ENCODE measurements at places on chromosomes 1 and 21. TPM values are rescaled to one million over a fixed set of nuclear protein-coding genes. Genes with fewer than 3 reads are reported as not detected.

CCDC30 gene
- total RNA-seq, result 0.38 TPM

CD53 gene
- total RNA-seq, result not detected

UTS2 gene
- total RNA-seq, result not detected

KCNJ15 gene
- total RNA-seq, result 23.1 TPM

SPATA17 gene
- 0.45 TPM for total RNA-seq

USP24 gene
- total RNA-seq, result 24.7 TPM

NR5A2 gene
- not detected for total RNA-seq

TSPAN2 gene
- total RNA-seq, result not detected

LCE1B gene
- total RNA-seq, result not detected

KLF17 gene
- total RNA-seq, result 0.23 TPM

C1orf87 gene
- total RNA-seq, result not detected

C1orf122 gene
- 27.9 TPM for total RNA-seq

COL11A1 gene
- total RNA-seq, result 6.7 TPM

PLPP3 gene
- 26.1 TPM for total RNA-seq

FCRL5 gene
- not detected for total RNA-seq

LORICRIN gene
- not detected for total RNA-seq

KCNH1 gene
- total RNA-seq, result 0.12 TPM

MAP10 gene
- total RNA-seq, result 0.94 TPM

WLS gene
- total RNA-seq, result 61.0 TPM

MOB3C gene
- total RNA-seq, result 9.6 TPM

CLDN17 gene
- total RNA-seq, result not detected

RHEX gene
- total RNA-seq, result not detected

LDLRAD2 gene
- total RNA-seq, result not detected

GUCA2A gene
- not detected for total RNA-seq

LCE6A gene
- not detected for total RNA-seq

SETSIP gene
- not detected for total RNA-seq

TRIM46 gene
- 1.5 TPM for total RNA-seq

ZNF593OS gene
- total RNA-seq, result not detected

LYPD8 gene
- 0.35 TPM for total RNA-seq

TSPEAR gene
- total RNA-seq, result not detected

KPRP gene
- not detected for total RNA-seq

TDRD10 gene
- total RNA-seq, result not detected

FAM72C gene
- total RNA-seq, result 0.23 TPM

IL20 gene
- not detected for total RNA-seq

AMY2B gene
- 2.0 TPM for total RNA-seq

SPRR2B gene
- not detected for total RNA-seq

AMY1A gene
- total RNA-seq, result not detected

S100A16 gene
- total RNA-seq, result 375 TPM

FAM78B gene
- total RNA-seq, result under 0.01 TPM

CYP4X1 gene
- 0.12 TPM for total RNA-seq

POU2F1 gene
- 3.4 TPM for total RNA-seq

TRAF5 gene
- total RNA-seq, result 15.3 TPM

DNASE2B gene
- total RNA-seq, result not detected

ADARB1 gene
- 9.5 TPM for total RNA-seq

PRKCZ gene
- total RNA-seq, result 9.1 TPM

MAN1C1 gene
- 0.08 TPM for total RNA-seq

Measured in smooth muscle cell of the coronary artery (primary cell).